ENCODE measurements at places on chromosomes 7 and 10.

- no peak for DNase-seq
Measured at GRCh38 chr10:43226851-43227845, 39.7 kb downstream of the RASGEF1A start.

DNA sequence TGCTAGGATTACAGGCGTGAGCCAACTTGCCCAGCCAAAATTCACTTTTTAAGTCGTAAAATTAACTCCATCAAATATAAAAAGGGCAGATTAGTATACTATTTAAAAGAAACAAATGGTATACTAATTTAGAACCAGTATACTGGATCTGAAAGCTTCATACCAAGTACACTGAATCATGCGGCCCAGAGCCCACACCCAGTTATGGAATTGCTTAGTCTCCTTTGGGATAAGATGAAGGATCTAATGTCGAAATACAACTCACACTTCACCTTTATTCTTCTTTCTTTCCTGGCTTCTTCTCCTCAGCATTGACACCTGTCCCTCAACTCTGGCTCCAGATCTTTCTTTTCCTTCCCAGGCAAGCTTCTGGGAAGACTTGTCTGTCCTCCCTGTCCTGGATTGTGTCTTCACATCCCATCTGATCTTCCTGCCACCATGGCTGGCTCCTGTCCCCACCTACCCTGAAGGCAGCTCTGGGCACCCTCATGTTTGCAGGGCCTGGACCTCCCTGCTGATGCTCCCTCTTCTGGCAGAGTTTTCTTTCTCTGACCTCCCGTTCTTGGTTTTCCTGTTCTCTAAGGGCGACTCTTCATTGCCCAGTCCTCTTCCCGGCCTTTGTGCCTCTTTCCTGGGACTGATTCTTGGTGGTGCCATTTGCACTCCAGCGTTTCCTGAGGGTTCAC lies 57.8 kb upstream of the CTBP2 start:
- DNase-seq = no peak

- DNase-seq = no peak
Measured at GRCh38 chr10:89679986-89680385, 21.4 kb upstream of the KIF20B start.

- no peak for DNase-seq
Measured at GRCh38 chr10:21943633-21944265, 59.8 kb downstream of the DNAJC1 start.

DNA sequence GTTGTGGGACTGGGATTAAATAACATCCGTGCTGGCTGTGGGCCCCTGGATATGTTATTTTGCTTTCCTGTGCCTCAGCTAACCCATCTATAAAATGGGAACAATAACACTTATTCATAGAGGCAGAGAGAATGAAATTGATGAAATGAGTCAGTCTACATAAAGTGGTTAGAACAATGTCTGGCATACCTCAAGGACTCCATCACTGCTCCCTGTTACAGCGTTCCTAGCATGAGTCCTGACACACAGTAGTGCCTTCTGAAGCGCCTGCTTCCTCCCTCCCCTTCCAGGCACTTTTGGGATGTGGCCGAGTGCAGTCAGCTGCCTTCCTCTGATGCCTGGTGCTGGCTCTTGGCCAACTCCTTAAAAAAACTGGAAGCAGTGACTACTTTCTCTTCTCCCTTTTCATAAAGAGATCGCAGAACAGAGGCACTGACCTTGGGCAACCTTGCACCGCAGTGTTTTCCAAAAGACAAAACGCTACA lies 108.4 kb upstream of the ZMIZ1 start:
- no peak for DNase-seq

Data from esophagus squamous epithelium (tissue), 5 donors.